Stimulated activated CD4-positive, alpha-beta T cell treated with anti-CD3 and anti-CD28 coated beads, Interleukin-2, amount 100 ng/mL, for 24 hours (primary cell): ENCODE measurements at places on chromosomes 2 and 18.

DNA sequence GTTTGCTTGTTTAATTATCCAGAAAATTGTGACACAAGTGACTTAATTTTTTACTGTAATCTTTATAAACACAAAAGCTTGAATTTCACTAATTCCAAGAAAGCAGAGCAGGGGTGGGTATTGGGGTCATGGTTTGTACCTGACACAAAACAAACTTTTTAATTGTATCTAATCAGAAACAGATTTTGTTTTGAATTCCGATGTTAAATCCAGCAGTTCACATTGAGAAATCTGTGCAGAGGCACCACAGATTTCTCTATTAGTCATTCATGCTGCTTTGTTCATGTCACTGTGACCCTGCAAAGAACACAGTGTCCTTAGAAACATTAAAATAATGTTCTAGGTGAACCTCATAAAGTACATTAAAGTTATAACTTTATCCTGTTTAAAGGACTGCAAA, 443.4 kb downstream of the NYAP2 start:
- no peak for DNase-seq

GRCh38 chr2:5995832-5996231, 303.6 kb downstream of the SOX11 start:
- DNase-seq = no peak

GRCh38 chr2:239093952-239094351, 246.1 kb downstream of the TWIST2 start:
- DNase-seq = no peak

GRCh38 chr18:3211236-3211992, 8.4 kb downstream of the MYOM1 start:
- DNase-seq = no peak

DNA sequence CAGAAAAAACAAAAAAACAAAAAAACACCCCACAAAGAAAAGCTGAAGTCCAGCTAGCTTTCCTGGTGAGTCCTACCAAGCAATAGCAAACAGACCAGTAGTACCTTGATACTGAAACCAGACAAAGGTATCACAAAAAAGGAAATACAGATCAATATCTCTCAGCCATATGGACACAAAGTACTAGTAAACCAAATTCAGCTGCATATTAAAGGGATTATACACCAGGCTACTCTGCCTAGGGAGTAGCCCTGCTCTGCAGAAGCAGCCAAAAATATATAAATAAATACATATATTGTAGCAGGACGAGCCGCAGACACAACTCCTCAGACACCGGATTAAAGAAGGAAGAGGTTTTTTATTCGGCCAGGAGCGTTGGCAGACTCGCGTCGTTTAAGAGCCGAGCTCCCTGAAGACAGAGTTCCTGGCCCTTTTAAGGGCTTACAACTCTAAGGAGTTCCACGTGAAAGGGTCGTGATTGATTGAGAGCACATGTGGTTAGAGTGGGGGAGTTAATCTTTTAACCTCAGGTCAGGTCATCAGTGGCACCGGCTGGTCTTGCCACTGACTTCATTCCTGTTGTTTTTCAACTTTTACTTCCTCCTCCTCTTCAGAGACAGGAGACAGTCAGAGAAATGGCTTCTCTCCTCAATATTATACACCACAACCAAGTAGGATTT, 38.4 kb upstream of the DTNB start:
- DNase-seq = no peak

GRCh38 chr2:236344446-236344845, 80.2 kb upstream of the ASB18 start:
- DNase-seq = no peak

DNA sequence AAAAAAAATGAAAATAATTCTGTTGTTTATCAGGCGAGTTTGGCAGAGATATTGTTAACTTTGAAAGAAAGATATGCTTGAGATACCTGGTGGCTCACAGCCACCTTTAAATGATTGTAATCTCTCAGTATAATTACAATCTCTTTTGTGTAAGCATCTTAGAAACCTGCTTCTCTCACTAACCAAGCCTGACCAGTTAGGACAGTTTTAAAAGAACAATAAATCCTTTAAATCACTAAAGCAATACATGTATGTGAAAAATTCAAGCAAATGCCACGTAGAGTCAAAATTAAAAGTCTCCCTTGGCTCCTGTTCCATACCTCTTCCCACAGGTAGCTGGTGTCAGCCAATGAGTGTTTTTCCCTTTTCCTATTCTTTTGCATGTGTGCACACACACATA, 15.7 kb upstream of the SGPP2 start:
- no peak for DNase-seq

- no peak for DNase-seq
Measured at GRCh38 chr18:74284191-74284979, 7.4 kb downstream of the CYB5A start.

- no peak for DNase-seq
Measured at GRCh38 chr2:78676921-78677696, 348.4 kb upstream of the REG3G start.

DNA sequence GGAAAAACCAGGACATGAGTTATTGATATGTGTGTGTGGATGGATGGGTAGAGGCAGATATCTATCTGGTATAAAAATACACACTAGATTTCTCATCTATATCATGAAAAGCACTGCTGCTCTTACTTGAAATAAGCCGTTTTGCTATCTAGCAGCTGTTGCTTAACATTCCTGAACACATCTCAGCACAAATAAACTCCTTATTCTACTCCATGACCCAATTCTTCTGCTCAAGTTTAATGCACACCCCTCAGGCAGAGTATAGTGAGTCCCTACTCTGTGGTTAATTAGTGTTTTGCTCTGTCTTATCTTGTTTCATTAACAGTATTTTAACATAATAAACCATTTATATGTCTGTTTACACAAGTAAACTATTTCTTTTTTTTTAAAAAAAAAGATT, 134.2 kb downstream of the CBLN2 start:
- no peak for DNase-seq

DNA sequence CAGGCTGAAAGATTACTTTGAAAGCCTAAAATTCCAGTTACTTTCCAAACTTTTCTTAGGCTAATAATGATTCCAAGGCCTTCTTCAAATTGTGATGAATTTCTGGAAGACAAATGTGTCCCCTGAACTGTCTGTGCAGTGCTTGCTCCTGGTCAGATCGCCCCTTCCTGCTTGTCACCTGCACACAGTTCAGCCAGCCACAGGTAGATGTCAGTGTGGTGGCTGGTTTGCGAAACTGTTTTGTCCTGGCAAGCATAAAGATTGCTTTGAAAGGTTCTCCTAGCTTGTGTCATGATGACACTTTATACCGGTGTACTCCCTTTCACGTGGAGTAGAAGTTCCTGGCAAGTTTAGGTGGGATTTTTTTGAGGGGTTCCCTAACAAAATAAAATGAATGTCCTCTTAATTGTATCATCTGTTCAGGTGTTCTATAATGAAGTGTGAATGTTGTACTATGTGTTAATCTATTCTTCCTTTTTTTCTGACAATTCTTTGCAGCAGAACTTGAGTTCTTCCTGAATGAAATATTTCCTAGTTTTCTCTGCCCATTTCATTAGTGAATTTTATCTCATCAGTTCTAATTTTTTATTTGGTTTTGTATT, 298.8 kb downstream of the ZNF407 start:
- peak; percentile 22 for DNase-seq

- DNase-seq = no peak
Measured at GRCh38 chr2:10597956-10598355, 91.8 kb downstream of the NOL10 start.

DNA sequence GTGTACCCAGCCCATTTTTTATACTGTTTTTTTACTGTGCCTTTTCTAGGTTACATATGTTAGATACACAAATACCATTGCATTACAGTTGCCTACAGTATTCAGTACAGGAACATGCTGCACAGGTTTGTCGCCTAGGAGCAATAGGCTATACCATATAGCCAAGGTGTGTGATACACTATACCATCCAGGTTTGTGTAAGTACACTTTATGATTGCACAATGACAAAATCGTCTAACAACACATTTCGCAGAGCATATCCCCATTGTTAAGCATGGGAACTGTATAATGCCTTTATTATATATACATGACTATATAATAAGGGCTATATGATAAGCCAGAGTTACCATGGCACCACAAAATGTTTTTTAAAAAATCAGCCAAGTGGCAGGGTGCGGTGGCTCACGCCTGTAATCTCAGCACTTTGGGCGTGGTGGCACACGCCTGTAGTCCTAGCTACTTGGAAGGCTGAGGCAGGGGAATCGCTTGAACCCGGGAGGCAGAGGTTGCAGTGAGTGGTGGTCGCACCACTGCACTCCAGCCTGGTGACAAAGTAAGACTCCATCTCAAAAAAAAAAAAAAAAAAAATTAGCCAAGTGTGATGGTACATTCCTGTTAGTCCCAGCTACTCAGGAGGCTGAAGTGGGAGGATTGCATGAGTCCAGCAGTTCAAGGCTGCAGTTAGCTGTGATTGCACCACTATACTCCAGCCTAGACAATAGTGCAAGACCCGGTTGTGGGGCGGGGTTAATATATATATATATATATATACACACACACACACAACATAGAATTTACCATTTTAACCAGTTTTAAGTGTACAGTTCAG, 2.8 kb upstream of the CENPA start:
- DNase-seq = no peak

DNA sequence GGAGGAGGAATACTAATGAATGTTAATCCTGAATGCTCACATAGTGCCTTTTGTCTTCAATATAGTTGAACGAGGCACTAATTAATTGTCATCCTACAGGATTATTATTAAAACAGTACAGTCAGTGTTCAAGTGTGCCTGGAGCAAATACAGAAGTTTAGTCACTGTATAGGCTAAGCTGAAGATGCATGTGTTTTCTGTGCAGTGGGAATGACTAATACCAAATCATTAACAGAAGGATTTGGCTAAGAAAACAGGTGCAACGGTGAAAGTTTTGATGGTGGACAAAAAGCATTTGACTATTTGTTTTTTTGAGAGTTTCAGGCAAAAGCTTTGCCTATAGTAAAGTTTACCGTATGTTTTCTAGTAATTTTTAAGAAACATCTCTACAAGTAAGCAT, 62.8 kb downstream of the DCC start:
- DNase-seq = no peak

- DNase-seq = no peak
Measured at GRCh38 chr2:15445891-15446562, 115.1 kb downstream of the NBAS start.

GRCh38 chr2:180980106-180980942, at the start of gene UBE2E3:
UBE2E3 (plus strand) TSS chr2:180980605; CDS start chr2:180982043, 1,438 bp downstream.
- DNase-seq = peak; percentile 76

- no peak for DNase-seq
Measured at GRCh38 chr2:218368621-218369153, 12.0 kb downstream of the CATIP start.

- DNase-seq = peak; percentile 71
Measured at GRCh38 chr2:230984393-230985220, 11.3 kb upstream of the SPATA3 start.

GRCh38 chr2:3290655-3291054, 87.0 kb downstream of the EIPR1 start:
- DNase-seq = no peak

DNA sequence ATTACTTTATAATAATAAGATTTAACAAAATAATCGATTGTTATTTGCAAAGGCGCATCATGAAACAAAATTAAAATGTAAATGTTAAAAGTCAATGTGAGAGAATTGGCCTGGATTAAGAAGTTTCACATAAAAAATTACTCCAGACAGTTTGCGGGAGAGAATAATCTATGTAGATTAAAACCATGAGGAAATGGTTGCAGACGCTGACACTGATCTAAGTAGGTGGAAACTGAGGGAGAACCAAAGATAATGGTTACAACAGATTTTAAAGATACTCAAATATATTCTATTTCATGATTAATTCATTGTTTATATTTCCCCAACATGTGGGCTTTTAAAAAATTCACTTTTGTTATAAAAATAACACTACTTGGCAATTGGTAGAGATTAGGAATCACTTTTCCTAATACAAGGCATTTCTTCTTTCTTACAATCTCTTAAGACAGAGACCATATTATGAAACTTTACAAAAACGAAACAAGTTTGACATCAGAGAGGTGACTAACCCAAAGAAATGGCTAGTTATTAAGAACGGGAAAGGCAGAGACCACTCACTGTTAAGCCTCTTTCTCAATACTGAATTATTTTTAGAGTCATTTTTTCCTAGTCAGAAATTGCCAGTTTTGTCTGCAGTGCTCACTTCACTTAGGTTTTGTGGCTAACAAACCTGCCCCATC, 1.6 kb downstream of the KANSL1L start:
- no peak for DNase-seq

DNA sequence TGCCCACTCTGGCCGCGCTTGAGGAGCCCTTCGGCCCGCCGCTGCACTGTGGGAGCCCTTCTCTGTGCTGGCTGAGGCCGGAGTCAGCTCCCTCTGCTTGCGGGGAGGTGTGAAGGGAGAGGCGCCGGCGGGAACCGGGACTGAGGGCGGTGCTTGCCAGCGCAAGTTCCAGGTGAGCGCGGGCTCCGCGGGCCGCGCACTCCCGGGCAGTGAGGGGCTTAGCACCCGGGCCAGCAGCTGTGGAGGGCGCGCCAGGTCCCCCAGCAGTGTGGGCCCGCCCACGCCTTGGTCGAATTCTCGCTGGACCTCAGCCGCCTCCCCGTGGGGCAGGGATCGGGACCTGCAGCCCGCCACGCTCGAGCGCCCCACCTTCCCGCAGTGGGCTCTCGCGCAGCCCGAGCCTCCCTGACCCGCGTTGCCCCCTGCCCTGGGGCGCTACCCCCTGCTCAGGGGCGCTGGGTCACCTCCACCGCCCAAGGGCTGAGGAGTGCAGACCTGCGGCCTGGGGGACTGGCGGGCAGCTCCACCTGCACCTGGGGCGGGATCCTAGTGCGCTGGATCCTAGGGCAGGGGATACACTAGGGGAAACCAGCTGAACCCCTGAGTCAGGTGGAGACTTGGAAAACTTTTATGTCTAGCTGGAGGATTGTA, 97.3 kb downstream of the CD8B2 start:
- DNase-seq = no peak

GRCh38 chr2:160924936-160925353, 235.3 kb upstream of the TANK start:
- DNase-seq = no peak

DNA sequence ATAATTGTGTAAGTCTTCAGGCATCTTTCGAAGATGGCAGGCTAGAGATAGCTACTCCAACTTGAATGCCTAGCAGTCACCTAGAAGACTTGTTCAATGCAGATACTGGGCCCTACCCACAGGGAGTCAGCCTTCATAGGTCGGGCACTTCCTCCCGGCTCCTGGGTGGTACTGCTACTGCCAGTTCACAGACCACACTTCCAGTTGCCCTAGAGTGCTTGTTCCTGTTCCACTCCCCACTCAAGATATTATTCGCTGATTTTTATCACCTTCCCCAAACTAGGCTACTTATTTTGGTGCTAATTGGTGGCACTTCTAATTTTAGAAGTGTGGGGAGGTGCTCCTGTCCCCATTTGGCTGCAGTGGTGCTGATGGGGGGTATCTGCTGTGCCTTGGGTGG, 34.2 kb downstream of the INPP4A start:
- DNase-seq = no peak

DNA sequence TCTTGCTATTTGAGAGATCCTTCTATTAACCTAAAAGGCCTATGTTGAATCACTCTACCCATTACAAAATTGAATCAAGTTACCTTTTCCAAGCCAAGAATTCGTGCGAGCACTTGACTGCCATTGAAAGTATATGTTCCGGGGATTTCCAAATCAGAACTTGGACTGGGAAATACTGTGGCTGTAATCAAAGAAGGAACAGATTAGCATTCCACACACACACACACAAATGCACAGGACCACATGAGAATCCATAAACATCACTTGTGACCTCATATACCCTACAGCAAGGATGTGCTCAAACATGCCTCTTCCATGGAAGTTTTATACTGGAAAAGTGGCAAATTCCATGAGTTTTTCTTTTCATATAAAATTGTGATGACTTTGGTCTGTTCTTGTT, 86.0 kb downstream of the ABCA12 start:
- DNase-seq = no peak
